ENCODE measurements at places on chromosomes 12 and 14.
A peak's percentile ranks its signal among the peaks of the same experiment; 100 is the strongest.

- DNase-seq, result peak; percentile 46
Measured at GRCh38 chr12:12803186-12803585, 10.0 kb upstream of the DDX47 start.

DNA sequence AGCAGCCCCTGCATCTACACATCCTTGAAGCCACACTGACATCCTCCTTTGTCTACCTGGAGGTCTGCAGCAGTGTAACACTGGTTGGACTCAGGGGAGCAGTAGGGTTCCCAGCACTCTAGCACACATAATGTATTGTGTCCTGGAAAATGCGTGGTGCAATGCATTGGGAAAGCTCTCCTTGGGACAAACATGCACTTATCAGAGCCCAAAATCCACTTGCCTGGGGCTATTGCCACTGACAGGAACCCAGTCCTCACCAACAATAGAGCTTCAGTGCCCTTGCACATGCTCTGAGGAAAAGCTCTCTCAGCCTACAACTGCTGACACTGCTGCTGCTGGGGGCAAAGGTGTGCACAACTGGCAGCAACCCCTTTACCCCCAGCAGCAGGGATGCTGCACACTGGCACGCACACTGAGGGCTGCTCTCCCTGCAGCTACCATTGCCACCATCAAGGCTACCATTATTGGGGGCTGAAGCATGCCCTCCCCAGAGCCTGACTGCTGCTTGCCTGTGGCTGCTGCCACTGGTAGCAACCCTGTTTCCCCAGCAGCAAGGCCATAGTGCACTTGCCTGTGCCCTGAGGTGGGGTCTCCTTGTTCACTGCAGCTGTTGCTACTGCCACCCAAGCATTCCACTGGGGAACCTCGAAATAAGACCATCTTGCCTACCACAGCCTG lies 221.9 kb downstream of the SLC38A4 start:
- DNase-seq, result no peak

GRCh38 chr14:92585981-92586937 lies 72.7 kb downstream of the RIN3 start:
- peak; percentile 64 for DNase-seq

DNA sequence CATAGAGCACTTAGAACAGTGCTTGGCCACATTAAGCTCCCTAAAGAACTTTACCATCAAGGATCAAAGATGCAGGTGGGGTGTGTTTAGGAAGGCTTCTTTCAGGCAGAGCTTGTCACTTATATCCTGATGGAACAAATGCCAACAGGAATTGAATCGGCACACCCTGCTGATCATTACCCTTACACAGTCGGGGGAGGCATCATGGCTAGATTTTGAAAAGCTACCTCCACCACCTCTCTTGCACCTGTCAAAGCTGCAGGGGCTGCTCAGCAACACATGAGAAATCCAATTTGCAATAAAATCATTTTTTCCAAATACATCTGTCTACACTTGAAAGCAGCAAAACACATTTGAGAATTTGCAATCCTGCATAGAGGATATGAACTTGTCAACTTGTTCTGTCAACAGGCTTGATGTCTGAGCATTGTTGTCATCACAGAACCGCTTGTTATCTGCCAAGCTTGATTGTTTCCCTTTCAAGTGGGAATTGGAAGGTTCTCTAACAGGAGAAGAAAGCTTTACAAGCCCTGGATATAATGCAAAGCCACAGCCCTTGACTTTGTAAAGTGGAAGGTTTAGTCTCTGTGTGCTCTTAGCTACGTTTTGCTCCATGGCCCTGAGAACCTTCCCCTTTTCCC lies 24.6 kb upstream of the TRIM9 start:
- DNase-seq, result no peak

- peak; percentile 65 for DNase-seq
Measured at GRCh38 chr14:103606963-103607668, 21.9 kb upstream of the KLC1 start.

- peak; percentile 10 for DNase-seq
Measured at GRCh38 chr14:81474685-81475324, 58.8 kb downstream of the SEL1L start.

DNA sequence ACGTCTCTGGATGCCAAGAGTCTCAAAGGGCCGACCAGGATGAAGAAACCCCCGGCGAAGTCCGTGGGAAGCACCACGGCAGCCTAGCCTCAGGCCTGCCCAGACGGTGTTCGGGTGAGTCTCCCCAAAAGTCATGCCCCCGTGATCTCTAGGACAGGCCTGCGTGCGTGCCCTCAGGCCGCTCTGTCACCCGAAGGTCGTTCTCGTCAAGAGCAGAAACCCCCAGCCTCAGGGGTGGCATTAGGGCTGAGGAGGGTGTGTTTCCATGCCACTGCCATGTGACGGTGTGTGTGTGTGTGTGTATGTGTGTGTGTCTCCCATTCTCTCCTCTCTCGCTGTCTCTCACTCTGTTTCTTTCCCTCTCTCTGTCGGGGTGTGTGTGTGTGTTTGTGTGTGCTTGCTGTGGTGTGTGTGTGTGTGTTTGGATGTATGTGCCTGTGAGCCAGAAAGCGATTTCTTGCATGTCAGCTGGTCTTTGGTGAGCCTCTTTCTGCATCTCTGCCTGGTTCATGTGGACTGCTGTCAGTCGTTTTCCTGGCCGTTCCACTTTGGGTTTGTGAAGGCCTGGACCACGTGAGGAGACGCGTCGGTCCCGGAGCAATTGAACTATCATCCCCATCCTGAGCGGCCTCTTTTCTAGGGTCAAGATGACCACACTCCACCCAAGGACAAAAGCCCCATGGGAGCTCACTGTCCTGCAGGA lies 772.5 kb upstream of the ALG10B start:
- DNase-seq, result no peak

DNA sequence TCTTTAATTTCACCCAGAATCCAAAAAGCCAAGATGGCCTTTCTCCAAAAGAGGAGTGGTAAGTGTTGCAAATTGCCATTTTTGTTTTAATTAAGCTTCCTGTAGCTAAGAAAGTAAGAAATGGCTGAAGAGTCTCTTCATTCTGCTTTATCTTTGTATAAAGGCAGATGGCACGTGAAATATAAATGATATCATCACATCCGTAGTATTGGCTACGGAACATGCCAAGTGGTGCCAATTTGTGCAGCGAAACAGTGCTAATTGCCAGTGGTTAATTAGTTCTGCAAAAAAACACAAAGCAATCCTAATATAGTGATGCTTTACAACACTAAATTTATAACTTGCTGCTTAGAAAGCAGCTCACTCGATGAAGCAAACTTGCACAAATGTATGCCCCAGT lies 29.4 kb downstream of the PLEKHG7 start:
- no peak for DNase-seq

DNA sequence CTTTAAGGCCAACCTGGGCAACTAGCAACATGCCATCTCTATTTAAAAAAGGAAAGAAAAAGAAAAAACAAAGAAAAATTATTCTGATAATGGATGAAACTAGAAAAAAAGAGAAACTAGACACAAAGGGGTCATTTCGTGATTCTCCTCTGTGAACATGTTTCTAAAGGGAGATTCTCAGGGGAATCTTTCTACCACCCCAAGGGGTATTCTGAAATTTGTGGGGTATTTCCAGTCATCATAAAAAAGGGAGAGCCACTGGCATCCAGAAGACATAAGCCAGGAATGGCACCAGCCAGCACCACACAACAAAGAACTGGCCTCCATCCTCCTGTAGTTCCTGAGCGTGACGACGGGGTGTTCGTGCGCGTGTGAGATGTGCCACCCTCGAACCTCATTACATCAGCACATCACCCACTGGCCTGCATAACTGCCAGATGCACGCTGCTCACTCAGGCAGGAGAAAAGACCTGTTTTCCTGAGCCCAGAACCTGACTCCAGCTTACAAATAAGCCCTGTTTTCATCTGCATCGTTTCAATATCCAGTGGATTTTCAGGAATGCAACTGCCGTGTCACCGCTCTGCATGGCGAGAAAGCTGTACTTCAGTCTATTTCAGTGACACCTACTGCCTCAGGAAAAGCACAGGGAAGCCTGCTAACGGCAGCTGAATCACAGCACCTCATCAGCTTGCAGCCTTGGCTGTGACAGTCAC lies 23.9 kb downstream of the STX2 start:
- no peak for DNase-seq

GRCh38 chr12:84874125-84874824 lies 38.3 kb downstream of the SLC6A15 start:
- peak; percentile 41 for DNase-seq

DNA sequence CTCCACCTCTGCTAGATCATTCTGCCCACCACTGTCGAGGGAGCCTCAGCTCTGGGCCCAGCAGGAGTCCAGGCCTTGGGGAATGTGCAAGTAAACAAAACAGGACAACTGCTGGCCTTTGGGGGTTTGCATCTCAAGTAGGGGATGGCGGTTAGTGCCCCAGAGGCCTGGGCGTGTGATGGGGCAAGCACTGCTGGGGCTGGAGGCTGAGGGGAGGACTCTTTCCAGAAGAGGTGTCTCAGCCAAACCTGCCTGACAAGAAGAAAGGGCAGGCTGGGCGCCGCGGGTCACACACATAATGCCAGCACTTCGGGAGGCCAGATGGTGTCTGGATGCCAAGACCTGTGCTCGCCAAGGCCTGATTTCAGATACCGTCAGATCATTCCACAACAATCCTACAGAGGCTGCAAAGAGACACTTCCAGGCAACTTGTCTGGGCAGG lies 8.6 kb upstream of the ALDH2 start:
- DNase-seq, result no peak

GRCh38 chr12:130709151-130709970 lies 6.7 kb downstream of the RIMBP2 start:
- no peak for DNase-seq

DNA sequence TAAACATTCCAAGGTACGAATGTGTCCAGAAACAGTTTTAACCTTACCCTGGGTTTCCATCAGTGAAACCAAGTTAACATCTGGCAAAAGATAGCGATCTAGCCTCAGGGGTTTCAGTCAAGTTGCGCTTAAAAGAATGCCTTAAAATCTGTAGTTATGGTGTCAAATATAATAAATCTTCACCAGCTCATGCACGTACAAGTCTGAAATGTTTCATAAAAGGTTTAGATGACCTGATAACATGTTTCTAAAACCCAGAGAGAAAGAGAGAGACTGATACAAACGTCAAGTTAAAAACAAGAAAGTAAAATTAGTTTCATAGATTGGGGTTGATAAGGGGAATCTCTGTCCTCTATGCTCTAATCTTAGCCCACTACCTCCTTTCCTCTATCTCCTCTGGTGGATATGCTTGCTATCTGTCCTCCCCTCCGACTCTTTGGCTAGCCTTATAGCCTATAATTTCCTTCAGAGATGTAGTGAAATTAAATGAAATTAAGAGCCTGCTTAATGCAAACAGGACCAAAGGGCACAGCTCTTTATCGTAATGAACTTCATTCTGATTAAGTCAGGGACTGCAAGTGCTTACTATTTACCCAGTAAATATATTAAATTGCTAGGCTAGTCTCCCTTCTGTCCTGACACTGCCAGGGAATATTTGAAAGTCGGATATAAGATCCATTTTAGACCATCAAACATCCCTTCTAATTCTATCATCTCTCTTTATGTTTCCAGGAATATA lies 18.4 kb upstream of the FOS start:
- DNase-seq, result peak; percentile 40

DNA sequence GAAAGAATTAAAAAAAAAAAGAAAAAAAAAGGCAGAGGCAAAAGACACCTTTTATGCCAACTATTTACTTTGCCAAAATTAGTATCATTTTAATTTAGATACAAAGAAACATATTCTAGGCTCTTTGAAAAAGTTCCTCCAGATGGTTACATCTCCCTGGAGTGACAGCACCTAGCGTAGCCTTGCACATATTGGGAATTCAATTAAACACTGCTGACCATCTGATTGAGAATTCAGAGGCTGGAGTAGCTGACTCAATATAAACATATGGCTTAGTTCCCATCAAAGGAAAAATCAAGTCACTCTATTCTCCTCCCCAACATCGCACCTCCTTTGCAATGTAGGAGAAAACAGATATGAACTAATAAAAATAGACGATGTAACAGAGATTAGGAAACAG lies 36.4 kb downstream of the ANKS1B start:
- DNase-seq, result no peak

DNA sequence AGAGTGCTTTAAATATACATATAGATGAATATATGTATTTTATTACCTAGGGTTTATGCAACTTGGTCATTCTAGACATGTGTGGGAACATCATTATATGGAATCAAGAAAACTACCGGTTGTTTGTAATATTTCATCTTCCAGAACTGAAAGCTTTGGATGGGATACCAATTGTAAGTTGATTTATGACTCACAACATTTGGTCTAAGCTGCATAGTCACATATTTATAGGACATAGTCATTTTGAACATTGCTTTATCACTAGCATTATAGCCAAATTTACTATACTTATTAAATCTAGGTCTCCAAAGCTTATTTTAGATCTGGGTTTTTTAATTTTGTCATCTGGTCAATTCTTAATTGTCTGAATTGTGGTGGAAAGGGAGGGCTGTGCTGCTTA lies 83.7 kb upstream of the PCNX4 start:
- no peak for DNase-seq

DNA sequence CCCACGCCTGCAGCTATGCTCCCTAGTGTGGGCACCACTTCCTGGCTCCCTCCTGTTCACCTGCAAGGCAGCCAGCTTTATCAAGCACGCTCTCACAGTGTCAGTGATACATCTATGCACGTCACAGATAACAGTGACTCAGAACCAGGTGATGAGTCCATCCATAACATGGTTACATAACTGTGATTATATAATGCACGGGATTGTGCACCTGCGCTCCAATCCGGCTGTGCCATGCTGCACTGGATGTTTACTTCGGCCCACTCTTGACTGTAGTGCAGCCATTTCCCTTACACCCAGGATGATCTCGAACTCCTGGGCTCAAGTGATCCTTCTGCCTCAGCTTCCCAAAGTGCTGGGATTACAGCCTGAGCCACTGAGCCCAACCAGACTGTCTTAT lies 38.4 kb upstream of the CEP83 start:
- no peak for DNase-seq

GRCh38 chr14:91636604-91637003 lies 95.3 kb downstream of the CATSPERB start:
- DNase-seq, result no peak

DNA sequence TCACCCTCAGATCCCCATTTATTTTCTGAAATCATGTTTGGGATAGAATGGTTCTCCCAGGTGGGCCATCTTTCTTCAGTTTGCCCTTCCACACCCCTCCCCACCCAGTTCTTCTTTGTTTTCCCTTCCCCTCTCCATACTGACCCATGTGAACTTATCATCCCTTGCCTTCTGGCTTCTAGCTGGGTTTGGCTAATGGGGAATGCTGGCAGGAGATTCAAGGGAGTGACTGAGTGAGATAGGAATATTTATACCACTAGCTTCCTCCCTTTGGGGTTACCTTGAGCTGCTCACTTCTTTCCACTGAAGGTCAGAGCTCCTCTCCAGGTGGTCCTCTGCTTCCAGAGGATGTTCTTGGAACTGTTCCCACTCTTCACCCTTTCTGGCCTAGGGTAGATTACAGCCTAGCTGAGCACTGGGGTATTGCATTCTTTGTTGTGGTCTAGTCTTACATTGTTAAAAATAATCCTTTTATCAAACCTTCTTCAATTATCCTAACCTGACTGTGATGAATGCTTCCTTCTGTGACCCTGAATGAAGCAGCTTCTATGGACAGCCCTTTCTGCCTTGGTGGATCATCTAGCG lies 88.3 kb upstream of the ATP2B1 start:
- DNase-seq, result no peak

Measured in CD4-positive, alpha-beta T cell treated with Interleukin-10 for 1 hour (primary cell).